ENCODE measurements at places on chromosomes 16 and 17.

GRCh38 chr17:4587803-4588202, 3.5 kb downstream of the SMTNL2 start:
- DNase-seq: no peak

GRCh38 chr16:27776556-27777225, 226.7 kb downstream of the KATNIP start:
- DNase-seq: no peak

DNA sequence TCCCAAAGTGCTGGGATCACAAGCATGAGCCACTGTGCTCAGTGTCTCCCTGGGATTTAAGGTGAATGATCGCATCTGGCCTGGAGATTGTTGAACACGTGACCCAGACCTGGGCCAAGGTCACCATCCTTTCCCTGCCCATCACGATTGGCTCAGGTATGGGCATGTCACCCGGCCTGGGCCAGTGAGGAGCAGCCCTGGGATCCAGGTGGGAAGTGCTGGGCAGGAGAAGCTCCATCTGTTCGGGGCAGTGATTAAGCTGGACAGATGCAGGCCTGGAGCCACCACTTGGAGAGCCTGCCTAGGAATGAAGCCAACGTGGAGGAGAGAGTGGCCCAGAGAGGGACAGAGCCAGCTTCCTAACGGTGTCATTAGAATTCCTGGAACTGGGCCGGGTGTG, 6.8 kb downstream of the LAT start:
- no peak for DNase-seq

- DNase-seq: no peak
Measured at GRCh38 chr17:61323909-61324868, 75.5 kb upstream of the TBX2 start.

DNA sequence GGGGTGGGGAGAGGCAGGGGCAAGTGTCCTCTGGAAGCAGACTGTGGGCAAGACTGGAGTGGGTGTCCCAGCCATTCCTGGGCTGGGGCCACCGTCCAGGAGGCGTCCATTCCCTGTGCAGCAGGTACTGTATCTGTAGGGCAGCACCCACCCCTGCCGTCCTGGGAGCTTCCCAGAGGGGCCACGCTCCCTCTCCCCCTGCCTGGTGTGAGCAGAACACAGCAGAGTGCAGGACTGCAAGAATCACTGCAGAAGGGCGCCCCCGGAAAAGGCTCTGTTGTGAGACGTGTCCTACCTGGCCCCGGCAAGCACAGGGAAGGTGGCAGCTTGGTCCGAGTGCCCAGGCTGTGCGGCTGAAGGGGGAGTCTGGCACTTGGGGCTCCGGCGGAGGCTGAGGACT, 70.3 kb downstream of the KLHDC4 start:
- DNase-seq: no peak

DNA sequence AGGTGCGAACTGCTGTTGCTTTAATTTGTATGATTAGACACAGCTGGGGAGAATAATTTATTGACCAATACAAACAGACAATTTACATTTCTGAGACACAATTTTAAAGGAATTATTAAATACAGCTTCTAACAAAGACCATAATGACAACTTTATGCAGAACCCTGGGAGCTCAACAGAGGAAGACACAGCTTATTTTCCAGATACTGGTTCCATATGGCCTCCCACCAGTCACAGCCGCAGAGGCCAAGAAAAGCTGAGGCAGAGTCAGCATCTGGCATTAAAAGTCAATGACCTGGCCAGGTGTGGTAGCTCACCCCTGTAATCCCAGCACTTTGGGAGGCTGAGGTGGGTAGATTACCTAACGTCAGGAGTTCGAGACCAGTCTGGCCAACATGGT, 66.1 kb upstream of the BCAR1 start:
- DNase-seq: no peak

DNA sequence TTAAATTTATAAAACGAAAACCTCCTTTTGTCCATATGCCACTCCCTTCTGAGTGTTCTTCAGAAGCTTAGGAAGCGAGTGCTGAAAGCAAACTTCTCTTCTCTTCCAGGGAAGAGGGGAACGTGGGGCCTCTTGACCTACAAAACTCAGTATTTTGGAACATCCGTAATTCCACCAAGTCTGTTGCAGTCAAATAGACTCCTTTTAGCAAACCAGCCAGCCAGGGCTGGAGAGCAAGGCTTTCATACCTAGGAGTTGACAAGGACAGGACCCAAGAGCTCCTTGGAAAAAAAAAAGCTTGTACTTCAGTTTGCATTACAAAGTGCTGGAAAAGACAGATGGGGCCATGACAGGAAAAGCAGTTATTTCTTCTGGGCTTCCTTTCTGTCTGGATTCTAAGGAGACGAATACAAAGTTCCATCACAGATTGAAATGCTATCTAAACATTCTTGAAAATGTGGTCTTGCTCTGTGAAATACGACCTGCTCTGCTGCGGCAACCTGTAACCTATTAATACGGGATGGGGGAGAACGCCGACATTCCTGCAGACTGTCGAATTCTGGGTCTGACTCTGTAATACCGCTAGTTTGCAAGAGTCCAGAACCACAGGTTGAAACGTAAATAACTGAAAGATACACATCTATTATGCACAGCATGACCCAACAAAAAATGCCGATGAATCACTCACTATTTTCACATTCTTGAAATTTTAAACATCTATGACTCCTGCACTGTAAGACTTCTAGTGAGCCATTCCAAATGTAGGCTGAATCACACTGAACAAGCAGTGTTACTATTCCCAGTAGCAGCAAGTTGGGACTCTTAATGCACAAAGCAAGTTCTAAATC, 20.6 kb downstream of the VPS53 start:
- DNase-seq: no peak
